ENCODE measurements at places on chromosomes 3 and 15.

DNA sequence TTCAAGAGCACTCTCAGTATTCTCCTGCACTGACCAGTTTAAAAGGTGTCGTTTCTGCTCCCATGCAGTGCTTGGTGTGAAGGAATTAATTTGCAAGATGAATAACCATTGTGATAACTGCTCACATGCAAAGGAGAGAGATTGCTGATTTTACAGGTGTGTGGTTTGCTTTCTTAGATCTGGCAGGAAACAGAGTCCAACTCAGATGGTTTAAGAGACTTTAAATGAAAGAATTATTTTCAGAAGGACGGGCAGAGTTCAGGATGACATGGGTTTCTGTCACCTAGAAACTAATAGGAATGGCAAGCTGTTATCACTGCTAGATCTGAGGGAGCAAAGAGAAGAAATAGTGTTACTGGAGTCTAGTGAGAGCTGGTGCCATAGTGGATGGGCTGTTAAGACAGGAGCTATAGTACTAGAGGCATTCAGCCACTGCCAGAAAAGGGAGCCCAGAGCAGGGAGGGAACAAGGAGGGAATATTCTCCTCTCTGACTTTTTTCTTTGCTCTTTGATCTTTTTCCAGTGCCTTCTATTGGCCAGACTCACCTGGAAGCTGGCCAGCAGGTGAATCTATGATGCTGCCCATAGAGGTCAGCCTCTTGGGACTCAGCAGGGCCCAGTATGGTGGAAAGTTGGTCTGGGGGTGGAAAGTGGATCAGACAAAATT lies 14.9 kb downstream of the ATXN7 start:
- DNase-seq, result no peak
- H3K27ac ChIP-seq, result no peak overlapping the region
- no peak overlapping the region for H3K4me3 ChIP-seq
- H3K4me1 ChIP-seq, result no peaks in the 10 kb centered on the region

GRCh38 chr3:194271460-194272035 lies 79.6 kb downstream of the CPN2 start:
- H3K36me3 ChIP-seq, result no peaks in the 10 kb centered on the region
- peaks cover 41% of the 10 kb centered on the region for H3K4me1 ChIP-seq
- peak overlapping the region; percentile 64 for H3K27ac ChIP-seq
- H3K27me3 ChIP-seq, result no peaks in the 10 kb centered on the region

DNA sequence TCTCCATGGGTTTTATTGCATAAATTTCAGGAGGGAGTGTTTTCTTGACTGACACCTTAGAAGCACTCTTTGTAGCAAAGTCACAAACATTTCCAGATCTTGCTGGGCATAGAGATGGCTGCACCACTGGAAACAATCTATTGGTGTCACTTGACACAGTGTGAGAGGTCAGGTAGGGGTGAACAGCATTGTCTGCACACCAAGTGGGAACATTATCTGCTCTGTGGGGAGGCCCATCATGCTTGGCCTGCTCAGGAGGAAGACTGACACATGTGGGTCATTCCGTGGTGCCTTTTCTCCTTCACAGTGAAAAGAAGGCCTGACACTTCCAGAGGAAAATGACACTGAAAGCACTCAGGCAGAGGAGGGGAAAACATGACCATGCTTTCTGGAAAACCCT lies 149.9 kb upstream of the GALNT15 start:
- H3K4me3 ChIP-seq, result no peak overlapping the region
- H3K4me1 ChIP-seq, result no peaks in the 10 kb centered on the region
- H3K36me3 ChIP-seq, result no peaks in the 10 kb centered on the region
- H3K27ac ChIP-seq, result no peak overlapping the region
- H3K27me3 ChIP-seq, result no peaks in the 10 kb centered on the region

GRCh38 chr15:29074045-29074444 lies 188.3 kb downstream of the APBA2 start:
- H3K36me3 ChIP-seq, result no peaks in the 10 kb centered on the region
- no peak for DNase-seq
- H3K4me3 ChIP-seq, result no peak overlapping the region
- no peaks in the 10 kb centered on the region for H3K4me1 ChIP-seq

DNA sequence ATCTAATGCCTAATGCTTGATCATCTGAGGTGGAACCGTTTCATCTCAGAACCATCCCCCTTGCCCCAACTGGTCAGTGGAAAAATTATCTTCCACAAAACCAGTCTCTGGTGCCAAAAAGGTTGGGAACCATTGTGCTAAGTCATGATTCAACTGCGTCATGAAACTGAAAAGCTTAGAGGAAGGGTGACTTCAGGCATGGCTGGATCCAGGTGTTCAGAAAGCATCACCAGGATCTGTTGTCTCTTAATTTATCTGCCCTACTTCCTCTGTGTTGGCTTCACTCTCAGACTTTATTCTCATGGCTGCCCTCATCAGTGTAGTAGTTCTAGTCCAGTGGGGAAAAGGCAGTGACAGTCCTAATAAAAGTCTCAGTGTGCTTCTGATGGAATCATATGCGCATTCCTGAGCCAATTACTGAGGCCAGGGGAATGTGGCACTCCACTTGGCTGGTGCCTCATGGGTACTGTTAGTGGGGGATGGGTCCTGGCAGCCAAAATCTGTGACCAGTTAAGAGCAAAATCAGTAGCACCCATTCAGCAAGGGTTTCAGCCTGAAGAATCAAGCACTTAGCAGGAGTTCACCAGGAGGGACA lies 110.3 kb downstream of the WNT5A start:
- no peak overlapping the region for H3K27ac ChIP-seq
- no peak for DNase-seq
- H3K4me3 ChIP-seq, result no peak overlapping the region
- no peaks in the 10 kb centered on the region for H3K27me3 ChIP-seq
- no peaks in the 10 kb centered on the region for H3K36me3 ChIP-seq

DNA sequence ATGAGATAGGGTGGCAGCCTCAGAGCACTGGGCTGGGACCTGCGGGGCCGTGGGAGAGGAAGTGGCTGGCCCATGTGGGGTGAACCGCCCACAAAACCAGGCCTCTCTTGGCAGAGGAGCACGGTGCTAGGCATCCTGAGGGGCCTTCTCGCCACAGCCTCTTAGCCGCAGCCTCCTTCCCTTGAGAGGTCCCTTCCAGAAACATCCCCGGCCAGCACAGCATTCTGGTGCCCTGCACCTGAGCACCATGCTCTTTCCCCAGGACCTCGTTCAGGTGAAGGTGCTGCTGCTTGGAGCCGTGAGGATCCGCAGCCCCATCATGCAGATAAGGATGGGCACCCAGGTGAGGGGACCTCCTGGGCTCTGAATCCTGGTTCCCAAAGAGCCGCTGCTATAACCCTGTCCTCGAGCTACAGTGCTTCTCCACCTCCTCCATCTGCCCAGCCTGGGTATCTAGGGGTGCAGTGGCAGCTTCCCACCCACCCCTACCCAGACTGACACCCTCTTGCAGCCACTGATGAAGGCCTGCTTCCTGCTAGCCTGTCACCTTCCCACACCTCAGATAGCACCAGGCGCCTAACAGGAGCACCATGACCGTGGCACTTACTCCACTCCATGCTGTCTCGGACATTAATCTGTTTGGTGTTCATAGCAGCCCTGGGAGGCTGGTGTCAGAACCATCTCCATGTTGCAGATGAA lies 11.2 kb upstream of the TXNRD3 start:
- no peak overlapping the region for H3K4me3 ChIP-seq
- H3K27me3 ChIP-seq, result no peaks in the 10 kb centered on the region
- no peak for DNase-seq
- H3K27ac ChIP-seq, result no peak overlapping the region
- H3K36me3 ChIP-seq, result no peaks in the 10 kb centered on the region

Measured in testis (tissue), 5 donors.